ENCODE measurements at places on chromosomes 7 and 10.

DNA sequence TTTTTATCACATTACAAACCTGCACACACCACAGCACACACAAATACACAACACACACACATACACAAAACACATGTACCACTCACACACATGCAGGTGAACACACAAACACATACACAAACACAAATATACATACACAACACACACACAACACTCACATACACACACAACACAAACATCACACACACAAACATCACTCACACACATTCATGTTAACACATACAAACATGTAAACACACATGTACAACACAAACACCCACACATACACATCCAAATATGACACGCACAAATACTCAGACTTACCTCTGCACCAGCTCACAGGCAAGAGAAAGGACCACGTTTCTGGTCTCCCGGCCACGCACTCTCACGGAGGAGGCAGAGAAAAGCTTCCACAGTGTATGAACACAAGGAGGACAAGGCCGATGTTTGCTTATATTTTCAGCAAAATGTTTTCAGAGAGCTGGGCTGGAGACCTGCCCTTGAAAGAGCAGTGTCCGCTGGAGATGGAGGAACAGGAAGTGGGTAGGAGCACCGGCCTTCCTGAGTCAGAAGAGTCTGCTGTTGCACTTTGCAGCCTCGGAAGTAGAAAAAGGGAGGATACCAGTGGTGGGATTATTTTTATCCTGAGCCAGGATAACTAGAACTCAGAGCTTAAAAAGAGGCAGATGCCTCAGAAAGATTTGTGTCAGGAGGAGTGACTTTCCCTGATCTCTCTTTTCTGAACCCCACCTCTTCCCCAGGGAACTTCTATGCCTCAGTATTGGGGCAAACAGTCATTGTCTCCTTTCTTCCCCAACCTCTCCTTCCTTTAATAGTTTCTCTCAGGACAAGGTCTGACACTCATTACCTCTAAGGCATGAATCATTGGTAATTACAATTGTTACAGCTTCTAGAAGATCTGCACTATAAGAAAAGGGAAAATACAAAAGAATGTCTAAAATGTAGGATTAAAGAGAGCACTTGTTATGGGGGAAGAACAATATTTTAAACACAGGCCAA lies at the start of gene GIMAP6:
GIMAP6 (minus strand) TSS at position 520 of the 999 bp plus-strand sequence. CDS start 2,243 bp downstream, outside the sequence.
- no peak for DNase-seq

GRCh38 chr10:9824631-9825071 lies 1193.0 kb upstream of the CELF2 start:
- DNase-seq, result no peak

GRCh38 chr7:107593025-107593410 lies 13.0 kb downstream of the BCAP29 start:
- no peak for DNase-seq

DNA sequence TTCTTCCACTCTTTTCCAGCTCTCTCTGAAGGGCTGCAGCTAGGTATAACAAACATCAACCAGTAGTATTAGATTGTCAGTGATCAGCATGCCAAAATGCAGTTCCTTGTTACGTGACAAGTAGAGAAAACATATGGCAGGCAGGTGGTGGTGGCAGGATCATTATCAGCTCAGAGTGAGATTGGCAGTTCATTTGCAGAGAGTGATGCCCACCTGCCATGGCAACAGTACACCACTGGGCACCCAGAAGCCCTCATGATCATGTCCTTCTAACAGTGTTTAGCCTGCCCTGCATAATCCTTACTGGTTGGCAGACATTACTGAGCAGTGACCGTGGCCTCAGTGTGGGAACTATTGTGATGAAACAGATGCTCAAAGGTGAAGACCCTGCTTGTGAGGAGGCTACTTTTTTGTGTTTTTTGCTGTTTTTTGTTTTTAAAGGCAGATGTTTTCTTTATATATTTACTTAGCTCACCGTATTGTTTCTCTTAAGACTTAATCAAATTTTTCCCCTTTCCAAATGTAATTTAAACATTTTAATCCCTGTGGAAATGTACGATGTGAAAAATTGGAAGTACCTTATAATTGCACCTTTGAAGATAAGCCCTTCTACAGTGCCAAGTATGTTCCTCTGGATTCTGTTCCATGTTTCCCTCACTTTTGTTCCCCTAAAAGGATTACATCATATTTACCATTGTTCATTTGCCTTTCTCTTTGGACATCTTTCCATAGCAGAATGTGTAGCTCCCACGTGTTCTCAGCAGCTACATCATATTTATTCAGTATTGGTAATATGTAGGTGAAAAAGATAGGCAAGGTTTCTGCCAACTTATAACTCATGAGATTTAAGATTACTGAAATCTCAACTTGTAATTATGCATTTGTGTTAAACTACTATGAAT lies 179.6 kb downstream of the SND1 start:
- DNase-seq, result no peak

DNA sequence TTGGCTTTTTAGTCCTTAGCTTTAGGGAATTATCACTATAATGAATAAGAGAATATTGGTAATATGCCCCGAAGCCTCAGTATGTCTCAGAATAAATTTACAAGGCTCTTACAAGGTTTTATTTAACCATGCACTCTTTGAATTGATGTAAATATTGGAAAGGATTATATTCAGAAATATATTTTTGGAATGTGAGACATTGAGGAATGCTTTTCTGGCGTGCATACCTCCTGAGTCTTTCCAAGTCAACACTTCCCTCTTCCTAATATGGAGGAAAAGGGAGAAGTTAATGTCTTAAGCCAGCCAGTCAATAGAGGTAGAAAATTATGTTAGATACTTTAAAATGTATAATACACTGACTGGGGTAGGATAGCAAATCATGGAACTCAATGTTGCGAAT lies 1.2 kb upstream of the OR2F1 start:
- DNase-seq, result no peak

All from Panc1 (cell line).